NCI-H2081 treated with DMSO at 0.1 percent for 48 hours (cell line): ENCODE measurements at places on chromosomes 11 and 22.

DNA sequence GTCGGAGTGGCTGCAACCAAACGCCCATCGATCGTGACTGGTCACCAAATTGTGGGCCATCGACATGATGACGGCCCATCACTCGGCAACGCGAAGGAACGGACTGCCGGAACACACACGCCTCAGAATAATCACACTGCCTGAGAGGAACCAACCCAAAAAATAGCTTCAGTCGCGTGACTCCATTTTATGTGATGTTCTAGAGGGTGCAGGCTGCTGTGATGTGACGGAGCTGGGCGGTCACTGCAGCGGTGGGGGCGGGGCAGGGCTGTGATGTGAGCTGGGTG, 174.6 kb downstream of the CTTN start:
- no peak for DNase-seq

GRCh38 chr11:100592619-100593260, 94.3 kb upstream of the ARHGAP42 start:
- DNase-seq, result no peak

GRCh38 chr11:93648158-93648557, 13.3 kb upstream of the CEP295 start:
- DNase-seq, result no peak

GRCh38 chr11:27208846-27209245, 154.2 kb downstream of the CCDC34 start:
- no peak for DNase-seq

DNA sequence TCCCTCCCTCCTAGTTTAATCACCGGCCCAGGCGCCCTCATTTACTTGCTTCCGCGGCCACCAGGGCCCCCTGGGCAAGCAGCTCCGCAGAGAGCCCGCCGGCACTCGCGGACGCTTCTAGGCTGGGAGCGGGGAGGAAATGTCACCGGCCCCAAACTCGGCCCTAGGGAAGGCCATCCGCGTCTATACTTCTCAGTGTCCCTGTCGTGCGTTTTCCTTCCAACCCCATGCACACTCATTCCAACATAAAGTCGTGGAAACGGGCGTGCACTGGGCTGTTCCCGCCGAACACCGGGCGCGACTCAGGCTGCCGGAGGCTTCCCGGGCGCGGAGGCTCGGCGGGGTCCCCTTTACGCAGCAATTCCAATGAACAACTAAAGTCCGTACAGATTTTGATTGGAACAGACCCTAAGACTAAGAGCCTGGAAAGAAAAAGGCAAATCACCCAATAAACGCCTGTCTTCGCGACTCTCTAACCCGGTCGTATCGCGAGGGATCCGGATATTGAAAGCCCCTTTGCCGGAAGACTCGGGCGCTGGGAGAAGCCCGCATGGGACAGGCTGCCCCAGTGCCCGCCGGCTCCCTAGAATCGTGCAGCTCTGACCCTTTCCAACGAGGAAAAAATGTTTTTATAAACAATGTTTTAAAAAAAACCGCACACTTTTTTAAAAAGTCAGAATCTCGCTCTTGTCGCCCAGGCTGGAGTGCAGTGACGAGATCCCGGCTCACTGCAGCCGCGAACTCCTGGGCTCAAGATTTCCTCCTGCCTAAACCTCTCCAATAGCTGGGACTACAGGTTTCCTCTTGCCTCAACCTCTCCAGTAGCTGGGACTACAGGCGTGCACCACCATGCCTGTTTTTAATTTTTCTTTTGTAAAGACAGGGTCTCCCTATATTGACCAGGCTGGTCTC, 1.3 kb upstream of the BARX2 start:
- no peak for DNase-seq

- no peak for DNase-seq
Measured at GRCh38 chr11:76462317-76462716, 17.5 kb downstream of the EMSY start.

DNA sequence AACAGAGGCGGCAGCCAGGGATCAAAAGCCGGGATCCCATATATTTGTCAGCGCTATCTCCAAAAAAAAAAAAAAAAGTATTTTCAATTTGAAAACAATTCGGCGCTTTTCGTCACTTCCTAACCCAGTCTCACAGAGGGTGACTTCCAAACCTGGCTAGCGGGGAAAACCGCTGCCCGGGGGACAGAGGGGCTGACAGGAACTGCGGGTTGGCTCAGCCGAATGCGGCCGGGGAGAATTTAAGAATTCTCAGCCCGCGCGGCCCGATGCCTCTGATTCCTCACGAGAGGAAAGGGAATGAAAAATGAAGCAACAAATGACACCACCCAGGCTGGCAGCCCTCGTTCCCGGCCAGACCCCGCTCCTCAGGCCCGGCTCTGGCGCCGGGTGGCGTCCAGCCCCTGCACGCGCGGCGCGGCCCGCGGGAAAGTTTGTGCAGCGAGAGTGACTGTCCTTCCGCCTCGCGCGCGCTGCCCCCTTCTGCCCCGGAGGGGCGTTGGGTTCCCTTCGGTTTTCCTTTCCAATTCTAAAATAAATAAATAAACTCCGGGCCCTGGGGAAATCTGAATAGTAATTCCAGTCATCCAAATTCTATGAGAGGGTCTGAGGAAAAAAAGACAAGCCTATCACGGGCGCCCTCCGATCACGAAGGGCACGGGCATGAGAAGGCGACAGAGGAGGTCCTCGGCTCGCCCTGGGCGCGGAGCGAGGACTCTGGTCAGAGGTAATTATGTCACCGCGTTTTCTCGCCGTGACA, 4.8 kb upstream of the PAX6 start:
- no peak for DNase-seq

- DNase-seq, result no peak
Measured at GRCh38 chr11:18575361-18575760, 13.2 kb downstream of the UEVLD start.

GRCh38 chr22:25182131-25183110, 17.2 kb upstream of the CRYBB3 start:
- no peak for DNase-seq

DNA sequence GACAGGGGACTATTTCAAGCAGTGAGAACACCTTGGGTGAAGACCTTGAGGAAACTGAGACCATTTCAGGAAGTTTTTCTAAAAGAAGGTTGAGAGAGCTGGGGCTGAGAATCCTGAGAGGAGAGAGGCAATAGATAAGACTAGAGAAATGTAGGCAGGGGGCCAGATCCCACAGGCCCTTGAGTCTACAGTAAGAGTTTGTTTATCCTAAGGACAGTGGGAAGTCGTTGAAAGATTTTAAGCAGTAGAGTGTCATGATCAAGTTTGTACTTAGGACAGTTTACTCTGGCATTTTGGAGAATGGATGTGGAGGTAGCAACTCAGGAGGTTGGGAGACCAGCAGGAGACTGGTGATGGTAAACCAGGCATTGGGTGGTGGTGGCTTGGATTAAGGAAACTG, 17.1 kb downstream of the HSD17B12 start:
- DNase-seq, result no peak

DNA sequence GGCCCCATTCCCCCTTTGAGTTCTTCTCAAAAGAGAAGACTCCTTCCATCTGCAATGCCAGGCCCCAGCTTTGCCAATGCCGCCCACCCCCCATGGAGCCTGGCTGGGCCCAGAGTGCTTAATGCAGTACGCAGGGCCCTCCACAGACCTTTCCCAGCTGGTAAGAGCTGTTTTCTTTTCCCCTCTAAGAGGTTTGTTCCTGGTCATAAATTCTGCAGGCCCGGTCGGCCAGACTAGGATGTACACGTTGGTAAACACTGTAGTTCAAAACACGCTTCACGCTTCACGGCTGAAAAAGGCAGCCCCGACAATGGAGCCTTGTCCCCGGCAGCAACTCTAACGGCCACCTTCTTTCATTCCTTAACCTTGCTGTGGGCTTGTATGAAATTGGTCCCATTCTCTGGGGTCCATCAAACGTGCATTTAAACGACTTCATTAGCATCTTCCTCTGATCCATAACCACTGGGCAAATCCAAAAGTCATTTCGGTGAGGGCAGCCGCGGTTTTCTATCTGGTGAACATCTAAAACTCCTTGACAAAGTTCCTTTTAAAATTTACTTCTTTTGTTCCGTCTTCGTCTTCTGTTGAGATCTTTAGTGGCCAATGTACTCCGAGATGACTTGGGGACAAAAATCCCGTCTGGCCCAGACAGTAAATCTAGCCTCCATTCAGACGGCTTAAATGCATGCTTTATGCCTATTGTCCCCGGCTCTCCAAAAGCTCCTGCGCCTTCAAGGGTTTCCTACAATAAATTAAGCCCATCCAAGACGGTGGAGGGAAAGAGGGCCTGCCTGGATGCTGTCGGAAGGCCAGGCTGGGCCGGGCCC, 60.0 kb upstream of the MYEOV start:
- no peak for DNase-seq

- DNase-seq, result no peak
Measured at GRCh38 chr11:134642206-134642605, 230.2 kb upstream of the B3GAT1 start.

GRCh38 chr11:126105022-126105747, 42.5 kb upstream of the CDON start:
- DNase-seq, result no peak

DNA sequence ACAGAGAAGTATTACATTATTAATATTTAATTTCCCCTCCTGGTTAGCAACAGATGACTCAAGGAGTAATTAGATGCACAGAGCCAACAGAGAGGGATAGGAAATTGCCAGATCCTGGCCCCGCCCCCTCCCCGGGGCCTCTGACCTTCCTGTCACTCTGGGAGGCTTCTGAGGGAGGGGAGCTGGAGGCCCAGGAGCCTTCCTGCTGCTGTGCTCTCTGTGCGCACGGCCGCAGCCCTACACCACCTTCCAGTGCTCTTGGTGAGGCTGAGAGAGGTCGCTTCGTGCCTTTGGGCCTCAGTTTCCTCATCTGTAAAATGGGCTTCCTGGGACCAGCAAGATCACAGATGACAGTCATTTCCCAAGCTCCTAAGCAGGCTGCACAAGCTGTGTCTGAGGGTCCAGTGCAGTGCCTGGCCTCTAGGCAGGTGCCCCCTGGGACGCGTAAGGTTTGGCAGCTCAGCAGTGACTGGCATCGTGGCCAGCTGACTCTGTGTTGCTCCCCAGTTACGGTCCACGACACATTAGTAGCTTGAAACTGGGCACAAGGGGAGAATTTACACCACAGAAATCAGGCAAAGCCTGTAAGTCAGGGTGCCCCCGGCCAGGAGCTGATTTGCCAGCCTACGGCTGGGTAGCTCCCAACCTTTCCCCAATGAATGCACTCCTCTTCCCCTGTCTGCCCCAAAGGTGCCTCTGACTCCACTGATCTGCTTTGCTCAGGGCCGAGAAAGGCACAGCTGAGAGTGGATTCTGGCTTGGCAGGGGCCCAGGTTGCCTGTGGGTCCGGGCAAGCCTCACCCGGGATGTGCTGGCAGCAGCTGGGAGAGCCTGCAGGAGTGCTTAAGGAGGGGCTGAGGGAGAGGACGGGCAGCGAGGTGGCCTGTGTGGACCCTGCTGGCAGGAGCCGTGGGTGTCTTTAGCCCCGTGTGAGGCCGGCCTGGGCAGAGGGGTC, 2.3 kb downstream of the ADORA2A start:
- no peak for DNase-seq

- no peak for DNase-seq
Measured at GRCh38 chr11:105609832-105610781, at the start of gene GRIA4. TSS of gene GRIA4 (plus strand) at chr11:105610073. CDS start at chr11:105610998, 925 bp downstream.

- DNase-seq, result no peak
Measured at GRCh38 chr11:61688365-61689163, 8.4 kb downstream of the DAGLA start.

- DNase-seq, result no peak
Measured at GRCh38 chr11:58617976-58618557, 4.4 kb upstream of the CNTF start.

- no peak for DNase-seq
Measured at GRCh38 chr11:77299528-77299993, 1.9 kb downstream of the GDPD4 start.

GRCh38 chr11:662689-663274, 25.7 kb downstream of the DRD4 start:
- DNase-seq, result no peak

GRCh38 chr11:102603576-102603975, 21.6 kb downstream of the MMP20 start:
- no peak for DNase-seq

DNA sequence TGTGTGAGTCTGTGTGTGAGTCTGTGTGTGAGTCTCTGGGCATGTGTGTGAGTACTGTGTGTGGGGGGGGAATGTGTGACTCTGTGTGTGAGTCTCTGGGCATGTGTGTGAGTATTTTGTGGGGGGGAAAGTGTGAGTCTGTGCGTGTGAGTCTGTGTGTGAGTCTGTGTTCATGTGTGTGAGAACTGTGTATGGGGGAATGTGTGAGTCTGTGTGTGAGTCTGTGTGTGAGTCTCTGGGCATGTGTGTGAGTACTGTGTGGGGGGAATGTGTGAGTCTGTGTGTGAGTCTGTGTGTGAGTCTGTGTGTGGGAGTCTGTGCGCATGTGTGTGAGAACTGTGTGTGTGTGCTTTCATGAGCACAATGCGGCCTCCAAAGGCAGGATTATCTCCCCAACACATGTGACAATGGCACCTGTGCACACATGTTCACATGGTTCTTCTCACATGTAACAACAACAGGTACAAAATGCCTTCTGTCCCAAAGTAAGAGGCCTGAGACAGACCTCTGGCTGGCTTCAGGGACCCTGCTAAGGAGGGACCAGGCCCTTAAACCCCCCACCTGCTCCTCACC, 1.6 kb downstream of the CD5 start:
- DNase-seq, result no peak

DNA sequence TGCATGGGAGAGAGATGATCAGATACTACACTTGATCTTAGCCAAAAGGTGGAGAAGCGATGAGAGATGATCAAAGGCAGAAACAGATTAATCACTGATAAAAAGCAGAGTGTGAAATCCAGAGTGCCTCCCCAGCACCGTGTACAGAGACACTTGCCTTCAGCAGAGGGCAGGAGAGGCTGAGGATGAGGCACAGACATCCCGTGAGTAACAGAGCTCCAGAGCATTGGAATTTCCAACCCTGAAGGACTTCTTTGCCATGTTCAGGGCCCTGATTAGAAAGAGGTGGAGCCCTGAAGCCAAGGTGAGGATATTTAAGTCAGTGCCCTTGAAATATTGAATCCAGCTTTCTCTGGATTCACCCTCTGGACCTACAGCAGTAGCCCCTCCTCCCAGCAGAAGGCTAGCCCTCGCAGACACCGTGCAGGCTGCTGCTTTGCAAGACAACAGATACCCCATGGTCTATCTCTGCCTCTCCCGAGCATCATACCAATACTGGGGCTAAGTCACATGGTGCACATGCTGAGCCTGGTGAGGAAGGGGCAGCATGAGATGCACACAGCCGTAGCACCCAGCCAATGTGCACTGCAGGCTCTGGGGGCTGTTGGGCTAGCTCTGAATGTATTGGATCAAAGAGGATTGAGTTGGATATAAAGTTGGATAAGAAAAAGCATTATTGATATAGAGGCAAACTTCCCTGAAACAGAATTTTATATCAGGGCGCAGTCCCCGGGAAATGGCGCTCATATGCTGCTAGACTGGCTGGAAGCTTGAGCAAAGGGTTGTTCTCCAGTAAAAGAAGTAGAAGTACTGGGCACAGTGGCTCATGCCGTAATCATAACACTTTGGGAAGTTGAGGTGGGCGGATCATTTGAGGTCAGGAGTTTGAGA, 200.3 kb upstream of the B3GAT1 start:
- no peak for DNase-seq
